Suppressor macrophage treated with lipopolysaccharide for 1 hour (primary cell): ENCODE measurements at places on chromosomes 3 and 15.

DNA sequence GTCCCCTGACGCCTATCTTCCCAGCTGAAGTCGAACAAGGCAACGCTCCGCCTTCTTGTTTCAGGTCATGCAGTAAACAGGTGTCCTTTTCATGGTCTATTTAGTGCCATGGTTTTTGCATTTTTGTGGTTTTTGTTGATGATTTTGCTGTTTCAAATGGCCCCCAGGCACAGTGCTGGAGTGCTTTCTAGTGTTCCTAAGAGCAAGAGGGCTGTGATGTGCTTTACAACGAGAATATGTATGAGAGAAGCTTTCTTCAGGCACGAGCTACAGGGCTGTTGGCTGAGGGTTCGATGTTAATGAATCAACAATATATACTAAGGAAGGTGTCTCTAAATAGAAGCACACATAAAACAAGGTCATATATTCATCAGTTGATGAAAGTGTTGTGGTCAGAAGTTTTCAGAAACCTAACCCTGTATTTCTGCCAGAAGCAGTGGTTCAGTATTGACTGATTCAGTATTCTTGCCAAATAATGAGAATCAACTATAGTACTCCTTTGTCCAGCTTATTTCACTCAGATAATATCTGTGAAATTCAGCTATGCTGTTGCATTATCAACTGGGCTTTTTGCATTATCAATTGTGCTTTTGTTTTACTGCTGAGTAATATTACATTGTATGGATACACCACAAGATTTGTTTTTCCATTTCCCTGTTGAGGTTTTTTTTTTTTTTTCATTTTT, 18.5 kb downstream of the LIMD1 start:
- DNase-seq, result no peak

GRCh38 chr15:58771621-58772250, 634 bp downstream of the MINDY2 start:
- DNase-seq, result no peak

DNA sequence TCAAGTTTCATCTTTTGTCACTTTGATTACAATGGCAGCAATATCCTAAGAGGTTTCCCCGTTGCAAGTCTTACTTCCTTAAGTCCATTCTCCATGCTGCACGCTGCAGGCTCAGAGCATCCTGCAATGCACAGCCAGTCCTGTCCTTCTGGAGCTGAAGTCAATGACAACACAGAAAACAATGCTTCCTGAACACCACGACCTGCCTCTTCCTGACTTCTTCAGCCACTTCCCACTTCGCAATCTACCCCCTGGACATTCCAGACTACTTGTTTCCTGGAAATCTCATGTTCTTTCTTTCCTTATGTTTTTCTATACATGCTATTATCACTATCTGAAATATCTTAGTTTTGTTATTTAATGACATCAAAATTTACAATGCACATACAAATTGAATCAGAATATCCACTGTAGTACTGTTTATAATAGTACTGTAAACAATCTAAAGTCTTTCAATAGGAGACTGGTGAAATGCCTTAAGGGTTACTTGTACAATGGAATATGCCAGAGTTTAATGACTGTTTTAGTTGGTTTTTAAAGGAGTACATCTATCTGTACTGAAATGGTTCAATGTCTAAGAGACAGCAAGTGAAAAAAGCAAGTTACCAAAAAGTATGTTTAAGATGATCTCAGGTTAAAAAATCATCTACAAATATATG, 113.7 kb upstream of the PRTG start:
- DNase-seq, result no peak

DNA sequence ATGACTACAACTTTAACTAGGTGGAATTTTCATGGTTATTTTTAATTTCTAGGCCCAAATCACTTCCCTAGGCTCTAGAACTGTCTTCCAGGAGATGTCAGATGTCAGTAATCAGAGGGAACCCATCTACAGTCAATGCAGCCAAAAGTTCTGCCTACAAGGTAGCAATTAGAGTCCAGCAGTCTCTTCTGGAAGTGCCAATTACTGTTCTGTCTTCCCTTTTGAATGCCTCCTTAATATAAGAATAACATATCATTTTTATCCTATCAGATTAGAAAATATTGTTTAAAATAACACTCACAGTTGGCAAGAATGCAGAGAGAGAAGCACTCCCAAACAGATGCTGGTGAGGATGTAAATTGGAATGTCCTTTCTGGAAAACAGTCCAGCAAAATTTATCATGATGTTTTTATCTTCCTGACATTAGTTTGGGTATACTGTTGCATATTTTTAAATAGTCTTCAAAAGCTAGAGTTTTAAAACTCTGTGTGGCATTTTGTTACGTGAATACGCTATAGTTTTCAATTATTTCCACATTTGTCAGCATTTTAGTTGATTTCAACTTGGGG, 543.7 kb downstream of the FHIT start:
- no peak for DNase-seq

- no peak for DNase-seq
Measured at GRCh38 chr15:50641318-50641717, 45.3 kb downstream of the TRPM7 start.

DNA sequence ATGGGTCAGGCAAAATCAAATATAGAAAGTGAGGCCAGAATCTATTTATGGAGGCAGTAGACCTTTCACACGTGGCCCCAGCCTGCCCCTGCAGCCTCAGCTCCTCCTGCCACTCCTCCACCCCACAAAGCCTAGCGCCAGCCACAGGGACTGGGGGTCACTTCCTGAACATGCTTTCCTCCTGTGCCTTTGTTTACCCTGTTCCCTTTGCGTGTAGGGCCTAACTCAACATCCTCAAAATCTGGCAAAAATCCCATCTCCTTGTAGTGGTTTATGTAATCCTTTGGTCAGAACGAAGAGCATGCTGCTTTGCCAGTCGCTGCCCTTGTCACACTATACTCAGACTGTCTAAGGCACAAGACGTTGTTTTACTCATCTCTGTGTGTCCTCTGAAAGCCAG, 39.6 kb downstream of the KBTBD12 start:
- no peak for DNase-seq

DNA sequence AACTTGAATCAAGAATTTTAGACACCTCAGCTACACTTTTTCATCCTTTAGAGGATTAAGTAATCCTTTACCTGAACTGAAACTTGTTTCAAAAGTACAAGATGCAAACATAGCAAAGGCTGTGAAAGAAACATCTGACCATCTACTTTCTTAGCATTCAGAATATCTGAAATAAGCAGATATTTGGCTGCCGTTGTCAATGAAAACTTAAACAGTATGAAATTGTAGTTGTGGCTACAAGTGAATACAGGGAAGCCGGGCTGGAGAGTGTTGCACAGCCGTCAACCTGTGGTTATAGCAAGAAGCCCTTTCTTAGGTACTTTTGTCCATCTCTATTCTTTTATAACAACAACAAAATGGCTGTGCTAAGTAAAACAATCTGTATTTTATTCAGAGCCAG, 6.9 kb upstream of the CX3CR1 start:
- no peak for DNase-seq

- DNase-seq, result no peak
Measured at GRCh38 chr15:69341356-69341755, 42.6 kb downstream of the PAQR5 start.

- DNase-seq, result no peak
Measured at GRCh38 chr3:128623762-128624176, 26.8 kb downstream of the RPN1 start.

- DNase-seq, result peak; percentile 13
Measured at GRCh38 chr3:185070491-185071286, 82.2 kb downstream of the C3orf70 start.

DNA sequence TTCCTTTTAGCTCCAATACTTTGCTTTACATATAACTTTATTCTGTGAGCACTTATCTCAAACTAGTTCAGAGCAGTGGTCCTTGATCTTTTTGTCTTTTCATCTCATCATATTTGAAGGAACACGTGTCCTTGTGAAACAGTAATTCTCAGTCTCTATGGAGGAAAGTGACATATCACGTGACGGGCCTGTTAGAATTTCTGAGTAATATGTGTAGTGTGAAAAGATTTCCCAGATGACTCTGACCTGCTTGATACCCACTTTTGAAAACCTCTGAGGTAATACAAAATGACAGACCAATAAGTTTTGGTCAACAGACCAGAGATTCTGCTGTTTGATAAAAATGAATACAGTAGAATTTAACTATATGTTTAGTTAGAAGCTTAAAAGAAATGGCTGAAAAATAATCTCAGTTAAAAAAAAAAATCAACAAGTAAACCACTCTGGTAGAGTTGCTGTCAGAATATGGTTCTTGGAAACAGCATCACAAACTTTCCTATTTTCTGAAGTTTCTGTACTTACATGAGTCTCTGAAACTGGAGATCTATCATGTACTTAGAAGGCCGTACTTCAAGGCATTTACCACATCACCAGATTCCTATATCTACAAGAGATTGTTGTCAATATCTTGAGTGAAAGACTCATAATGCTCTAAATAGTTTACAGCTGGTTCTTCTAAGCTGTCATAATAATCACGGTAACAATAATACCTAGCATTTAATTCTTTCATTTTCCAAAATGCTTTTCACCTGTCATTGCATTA, 590.2 kb upstream of the TBL1XR1 start:
- DNase-seq, result no peak

GRCh38 chr15:39127925-39128617, 452.8 kb upstream of the THBS1 start:
- DNase-seq, result peak; percentile 47

- DNase-seq, result no peak
Measured at GRCh38 chr15:89905846-89906378, 6.8 kb downstream of the ARPIN start.

- no peak for DNase-seq
Measured at GRCh38 chr3:144394032-144394431, 422.4 kb downstream of the DIPK2A start.

DNA sequence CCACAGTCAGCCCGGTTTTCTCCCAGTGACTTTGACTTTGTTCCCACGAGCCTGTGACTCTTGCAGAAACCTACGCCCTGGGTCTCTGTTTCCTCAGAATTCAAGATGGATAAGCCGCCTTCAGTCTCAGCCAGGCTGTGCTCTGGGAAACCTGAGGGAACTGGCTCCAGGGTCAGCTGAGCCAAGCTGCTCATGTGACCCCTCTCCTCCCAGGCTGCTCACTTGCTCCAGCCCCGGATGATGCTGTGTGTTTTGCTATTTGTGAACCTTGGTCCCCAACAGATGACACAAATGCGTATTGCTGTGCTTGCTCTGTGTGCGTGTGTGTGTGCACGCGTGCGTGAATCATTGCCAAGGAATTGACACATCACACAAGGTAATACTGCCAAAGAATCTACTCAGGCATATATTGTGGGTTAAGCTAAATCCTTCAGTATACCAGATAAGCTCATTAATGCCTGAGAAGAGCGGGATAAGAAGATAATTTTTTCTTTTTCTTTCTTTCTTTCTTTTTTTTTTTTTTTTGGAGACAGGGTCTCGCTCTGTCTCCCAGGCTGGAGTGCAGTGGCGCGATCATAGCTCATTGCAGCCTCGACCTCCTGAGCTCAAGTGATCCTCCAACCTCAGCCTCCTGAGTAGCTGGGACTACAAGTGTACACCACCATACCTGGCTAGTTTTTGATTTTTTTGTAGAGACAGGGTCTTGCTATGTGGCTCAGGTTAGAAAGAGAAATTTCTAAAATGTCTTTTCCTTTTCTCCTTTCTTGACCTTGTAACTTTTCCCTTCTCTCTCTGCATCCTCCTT, 29.2 kb upstream of the UMPS start:
- DNase-seq, result no peak

DNA sequence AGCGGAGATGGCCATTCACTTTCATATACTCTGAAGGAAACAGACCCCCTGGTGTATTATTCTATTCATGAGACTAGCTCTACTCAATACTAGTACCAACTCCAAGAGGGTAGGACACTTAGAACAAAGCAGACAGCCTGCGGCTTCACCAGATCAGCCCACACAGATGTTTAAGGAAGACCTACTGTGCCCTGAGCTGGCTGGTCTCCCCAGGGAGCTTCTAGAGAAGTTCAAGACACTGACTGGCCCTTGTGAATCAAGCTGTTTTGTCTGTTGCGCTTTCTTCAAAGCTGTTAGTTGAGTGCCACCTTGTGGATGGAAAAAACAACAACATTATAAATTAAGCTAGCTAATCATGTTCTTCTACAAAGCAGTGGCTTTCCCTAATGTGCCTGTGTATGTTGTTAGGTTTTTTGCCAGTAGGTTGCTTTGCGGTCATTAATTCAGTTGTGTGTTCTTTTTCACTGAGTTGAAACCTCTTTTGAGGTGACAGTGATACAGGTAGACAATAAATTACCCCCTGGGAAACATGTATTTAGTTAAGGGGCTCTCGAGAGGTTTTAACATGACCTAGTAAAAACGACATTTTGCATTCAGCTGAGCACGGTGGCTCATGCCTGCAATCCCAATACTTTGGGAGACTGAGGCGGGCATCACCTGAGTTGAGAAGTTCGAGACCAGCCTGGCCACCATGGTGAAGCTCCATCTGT, 64.2 kb upstream of the MYZAP start:
- peak; percentile 72 for DNase-seq

GRCh38 chr15:38864827-38865581, 300.4 kb upstream of the RASGRP1 start:
- peak; percentile 28 for DNase-seq

- DNase-seq, result peak; percentile 93
Measured at GRCh38 chr15:81301815-81302399, 22.0 kb downstream of the STARD5 start.

DNA sequence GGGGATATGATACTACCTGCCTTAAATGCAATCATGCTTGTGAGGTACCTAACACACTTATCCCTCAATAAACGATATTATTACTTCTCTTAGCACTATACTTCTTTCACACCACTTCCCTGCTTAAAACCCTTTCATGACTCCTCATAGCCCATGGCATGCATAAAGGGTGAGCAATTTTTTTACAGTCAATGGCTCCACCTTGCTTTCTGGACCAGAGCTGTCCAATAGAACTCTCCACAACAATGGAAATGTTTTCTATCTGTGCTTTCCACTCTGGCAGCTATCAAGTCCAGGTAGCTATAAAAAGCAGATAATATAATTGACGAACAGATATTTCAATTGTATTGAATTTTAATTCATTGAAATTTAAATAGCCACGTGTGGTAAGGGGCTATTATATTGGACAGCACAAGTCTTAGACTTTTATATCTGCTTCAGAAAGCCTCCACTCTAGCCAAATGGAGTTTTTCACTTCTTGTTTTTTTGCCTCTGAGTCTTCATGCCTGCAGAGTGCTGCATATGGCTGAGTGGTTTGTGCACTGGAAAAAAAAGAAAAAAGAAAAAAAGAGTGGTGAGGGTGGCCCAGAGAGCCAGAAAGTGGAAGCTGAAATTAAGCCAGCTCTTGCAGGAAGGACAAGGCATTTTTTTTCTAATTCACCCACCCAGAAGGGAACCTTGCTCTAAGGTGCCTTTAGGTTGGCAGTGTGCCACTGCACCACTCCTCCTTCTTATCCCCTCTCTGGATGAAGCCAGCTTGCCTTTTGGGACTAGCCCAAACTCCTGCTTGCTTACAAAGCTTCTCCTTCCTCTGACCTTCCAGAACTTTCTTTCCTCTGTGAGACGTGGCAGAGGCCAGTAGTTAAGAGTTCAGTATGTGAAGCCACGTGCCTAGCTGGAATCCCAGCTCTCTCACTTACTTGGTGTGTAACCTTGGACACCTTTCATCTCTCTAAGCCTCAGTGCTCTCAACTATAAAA, 239.0 kb upstream of the LRTM1 start:
- no peak for DNase-seq
